A673 (cell line): ENCODE measurements at places on chromosomes 6 and 20. TPM values are rescaled to one million over a fixed set of nuclear protein-coding genes. Genes with fewer than 3 reads are reported as not detected.

GRCh38 chr20:42945234-42945994 lies 244.3 kb downstream of the PTPRT start:
- no peak overlapping the region for H3K4me3 ChIP-seq
- no peaks in the 10 kb centered on the region for H3K4me1 ChIP-seq
- no peak overlapping the region for H3K27ac ChIP-seq
- peaks cover 4% of the 10 kb centered on the region for H3K27me3 ChIP-seq
- DNase-seq: no peak
- H3K36me3 ChIP-seq: no peaks in the 10 kb centered on the region

DNA sequence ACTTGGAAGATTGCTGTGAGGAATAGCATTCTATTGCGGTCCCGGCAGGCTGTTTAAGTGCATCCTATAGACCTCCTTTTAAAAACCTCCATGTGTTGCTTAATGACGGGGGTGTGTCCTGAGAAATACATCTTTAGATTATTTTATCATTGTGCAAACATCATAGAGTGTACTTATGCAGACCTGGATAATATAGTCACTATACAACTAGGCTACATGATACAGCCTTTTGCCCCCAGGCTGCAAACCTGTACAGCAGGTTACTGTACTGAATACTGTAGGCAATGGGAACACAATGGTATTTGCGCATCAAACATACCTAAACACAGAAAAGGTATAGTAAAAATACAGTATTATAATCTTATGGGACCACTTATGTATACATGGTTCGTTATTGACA lies 175.6 kb downstream of the RNF144B start:
- H3K27me3 ChIP-seq: no peaks in the 10 kb centered on the region
- H3K4me1 ChIP-seq: peaks cover 20% of the 10 kb centered on the region
- no peak overlapping the region for H3K4me3 ChIP-seq
- H3K36me3 ChIP-seq: no peaks in the 10 kb centered on the region

- no peak for DNase-seq
- H3K27me3 ChIP-seq: no peaks in the 10 kb centered on the region
- peaks cover 7% of the 10 kb centered on the region for H3K4me1 ChIP-seq
- H3K27ac ChIP-seq: no peak overlapping the region
- H3K4me3 ChIP-seq: no peak overlapping the region
Observed at GRCh38 chr6:168165373-168165772, 86.4 kb upstream of the FRMD1 start.

DNA sequence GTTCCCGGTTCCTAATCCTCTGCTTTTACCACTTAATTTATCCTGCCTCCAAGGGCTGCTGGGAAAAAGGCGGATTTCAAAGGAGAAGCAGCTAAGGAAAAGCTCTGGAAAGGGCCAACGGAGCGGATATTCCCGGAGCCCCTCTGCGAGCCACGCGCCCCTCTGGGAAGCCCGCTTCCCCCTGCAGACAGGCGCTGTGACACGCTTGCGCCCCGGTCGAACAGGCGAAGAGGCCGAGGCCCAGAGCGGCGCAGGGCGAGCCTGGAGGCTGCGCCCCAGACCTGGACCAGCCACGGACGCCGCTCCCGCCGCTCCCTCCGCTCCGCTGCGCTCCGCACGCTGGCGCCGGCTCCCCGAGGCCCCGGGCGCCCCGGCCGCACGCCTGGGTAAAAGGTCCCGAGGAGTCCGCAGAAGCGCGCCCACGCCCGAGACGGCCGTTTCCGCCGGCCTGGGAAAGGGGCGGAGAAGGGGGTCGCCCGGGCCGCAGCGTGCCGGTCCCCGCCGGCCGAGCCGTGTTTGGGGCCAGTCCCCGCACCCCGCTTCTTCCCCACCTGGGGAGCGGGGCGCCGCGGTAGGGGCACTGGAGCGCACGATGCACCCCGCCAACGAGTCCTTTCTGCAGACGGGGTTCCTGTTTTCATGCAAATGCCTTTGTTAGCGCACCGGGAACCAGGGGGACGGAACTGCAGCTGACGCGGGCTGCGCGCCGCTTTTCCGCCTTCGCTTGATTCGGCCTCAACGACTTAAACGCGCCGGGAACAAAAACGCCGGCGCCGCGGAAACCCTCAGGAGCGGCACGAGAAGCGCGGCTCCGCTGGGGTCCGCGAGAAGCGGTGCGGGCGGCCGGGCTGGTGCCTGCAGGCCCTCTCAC lies 91.9 kb upstream of the SIRPA start:
- peak overlapping the region; percentile 85 for H3K27ac ChIP-seq
- peak; percentile 83 for DNase-seq
- no peaks in the 10 kb centered on the region for H3K27me3 ChIP-seq
- H3K4me1 ChIP-seq: peaks cover 45% of the 10 kb centered on the region
- H3K4me3 ChIP-seq: peak overlapping the region; percentile 62

DNA sequence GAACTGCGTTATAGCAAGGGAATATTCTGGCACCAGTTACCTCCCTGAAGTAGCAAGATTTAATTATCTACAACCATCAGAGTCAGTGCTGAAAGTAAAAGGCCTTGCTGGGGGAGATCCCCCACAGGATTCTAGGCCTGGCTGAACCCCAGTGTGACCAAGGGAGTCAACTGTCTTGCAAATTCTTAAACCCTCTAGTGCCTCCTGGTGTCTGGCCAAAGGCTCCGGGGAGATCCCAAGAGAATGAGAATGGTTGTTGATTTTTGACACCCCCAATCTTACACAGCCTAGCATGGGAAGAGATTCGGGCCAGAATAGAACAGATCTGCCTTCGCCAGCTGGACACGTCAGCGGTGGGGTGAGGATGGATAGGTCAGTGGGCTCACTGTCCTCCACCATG lies 179.4 kb downstream of the ERMARD start:
- H3K27ac ChIP-seq: no peak overlapping the region
- no peak overlapping the region for H3K4me3 ChIP-seq
- DNase-seq: peak; percentile 17
- H3K36me3 ChIP-seq: no peaks in the 10 kb centered on the region

- H3K36me3 ChIP-seq: no peaks in the 10 kb centered on the region
- H3K27ac ChIP-seq: no peak overlapping the region
- no peak overlapping the region for H3K4me3 ChIP-seq
- peaks cover 17% of the 10 kb centered on the region for H3K4me1 ChIP-seq
- H3K27me3 ChIP-seq: no peaks in the 10 kb centered on the region
Observed at GRCh38 chr6:25715794-25716193, 38.7 kb upstream of the SLC17A4 start.

DNA sequence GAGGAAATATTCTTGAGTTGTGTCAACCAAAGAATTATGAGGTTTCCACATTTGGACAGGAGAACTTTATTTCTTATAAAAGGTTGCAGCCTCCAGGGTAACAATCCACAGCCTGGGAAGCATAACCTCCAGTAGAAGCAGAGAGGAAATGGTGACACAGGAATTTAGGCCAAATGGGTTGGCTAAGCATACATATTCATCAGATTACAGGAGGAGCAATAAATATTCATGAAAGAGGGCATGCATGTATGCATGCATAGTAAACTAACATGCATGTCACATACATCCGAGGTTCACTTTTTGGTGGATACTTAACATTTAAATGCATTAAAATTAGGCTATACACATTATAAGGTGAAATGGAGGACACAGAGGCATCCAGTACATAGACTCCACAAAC lies 55.7 kb upstream of the NT5E start:
- H3K4me1 ChIP-seq: peaks cover 19% of the 10 kb centered on the region
- no peak overlapping the region for H3K4me3 ChIP-seq
- no peak overlapping the region for H3K27ac ChIP-seq
- H3K36me3 ChIP-seq: no peaks in the 10 kb centered on the region
- DNase-seq: no peak
- no peaks in the 10 kb centered on the region for H3K27me3 ChIP-seq

GRCh38 chr6:125981571-125982185 lies 4.7 kb upstream of the TRMT11 start:
- no peak overlapping the region for H3K27ac ChIP-seq
- peaks cover 19% of the 10 kb centered on the region for H3K4me1 ChIP-seq
- DNase-seq: no peak
- H3K27me3 ChIP-seq: no peaks in the 10 kb centered on the region
- no peaks in the 10 kb centered on the region for H3K36me3 ChIP-seq

- DNase-seq: no peak
- H3K36me3 ChIP-seq: no peaks in the 10 kb centered on the region
- no peaks in the 10 kb centered on the region for H3K4me1 ChIP-seq
- H3K4me3 ChIP-seq: no peak overlapping the region
- H3K27me3 ChIP-seq: no peaks in the 10 kb centered on the region
- H3K27ac ChIP-seq: no peak overlapping the region
Observed at GRCh38 chr20:37941992-37942391, 39.1 kb downstream of the VSTM2L start.

- H3K4me3 ChIP-seq: no peak overlapping the region
- no peaks in the 10 kb centered on the region for H3K27me3 ChIP-seq
- DNase-seq: no peak
- no peaks in the 10 kb centered on the region for H3K36me3 ChIP-seq
- H3K4me1 ChIP-seq: no peaks in the 10 kb centered on the region
- no peak overlapping the region for H3K27ac ChIP-seq
Observed at GRCh38 chr6:158963020-158963808, 36.8 kb downstream of the RSPH3 start.

- H3K4me1 ChIP-seq: no peaks in the 10 kb centered on the region
- no peak for DNase-seq
- no peaks in the 10 kb centered on the region for H3K36me3 ChIP-seq
- no peak overlapping the region for H3K4me3 ChIP-seq
- no peaks in the 10 kb centered on the region for H3K27me3 ChIP-seq
Observed at GRCh38 chr6:166417285-166417691, 34.5 kb upstream of the MPC1 start.

DNA sequence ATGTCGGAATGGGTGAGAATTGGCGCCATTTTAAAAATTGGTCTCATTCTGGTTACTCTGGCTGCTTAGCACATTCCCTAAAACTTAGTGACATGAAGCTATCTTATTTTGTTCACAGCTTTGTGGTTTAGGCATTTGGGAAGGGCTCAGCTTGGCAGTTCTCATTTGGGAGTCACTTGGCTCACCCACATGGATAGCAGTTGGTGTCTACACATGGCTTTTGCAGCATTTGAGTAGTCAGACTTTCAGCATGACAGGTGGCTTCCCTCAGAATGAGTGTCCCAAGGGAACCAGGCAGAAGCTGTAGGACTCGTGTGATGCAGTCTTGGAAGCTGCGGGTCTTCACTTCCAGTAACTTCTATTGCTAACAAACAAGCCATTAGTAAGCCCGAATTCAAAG lies 64.6 kb downstream of the UST start:
- no peak for DNase-seq
- H3K4me1 ChIP-seq: no peaks in the 10 kb centered on the region
- no peaks in the 10 kb centered on the region for H3K27me3 ChIP-seq
- no peak overlapping the region for H3K4me3 ChIP-seq
- no peaks in the 10 kb centered on the region for H3K36me3 ChIP-seq
- H3K27ac ChIP-seq: no peak overlapping the region

DNA sequence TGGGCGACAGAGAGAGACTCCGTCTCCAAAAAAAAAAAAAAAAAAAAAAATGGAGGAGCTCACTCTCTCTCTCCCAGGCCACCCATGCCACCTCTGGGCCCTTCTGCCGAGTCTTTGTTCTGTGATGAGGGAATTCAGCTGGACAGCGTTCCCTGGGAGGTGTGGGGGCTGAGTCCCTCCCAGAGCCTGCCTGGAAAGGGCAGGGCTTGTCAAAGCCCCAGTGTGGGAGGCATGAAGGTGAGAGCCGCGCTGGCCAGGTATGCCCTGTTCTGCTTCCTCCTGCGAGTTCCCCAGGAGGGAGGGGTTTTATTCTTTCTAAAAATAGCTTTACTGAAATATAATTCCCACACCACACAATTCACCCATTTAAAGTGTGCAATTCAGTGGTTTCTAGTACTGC lies 69.6 kb downstream of the TMEM242 start:
- H3K27me3 ChIP-seq: no peaks in the 10 kb centered on the region
- H3K36me3 ChIP-seq: no peaks in the 10 kb centered on the region
- no peak overlapping the region for H3K4me3 ChIP-seq

GRCh38 chr6:10951675-10952282 lies 64.9 kb downstream of the SYCP2L start:
- no peak overlapping the region for H3K27ac ChIP-seq
- H3K4me3 ChIP-seq: no peak overlapping the region
- peak; percentile 54 for DNase-seq
- no peaks in the 10 kb centered on the region for H3K4me1 ChIP-seq

DNA sequence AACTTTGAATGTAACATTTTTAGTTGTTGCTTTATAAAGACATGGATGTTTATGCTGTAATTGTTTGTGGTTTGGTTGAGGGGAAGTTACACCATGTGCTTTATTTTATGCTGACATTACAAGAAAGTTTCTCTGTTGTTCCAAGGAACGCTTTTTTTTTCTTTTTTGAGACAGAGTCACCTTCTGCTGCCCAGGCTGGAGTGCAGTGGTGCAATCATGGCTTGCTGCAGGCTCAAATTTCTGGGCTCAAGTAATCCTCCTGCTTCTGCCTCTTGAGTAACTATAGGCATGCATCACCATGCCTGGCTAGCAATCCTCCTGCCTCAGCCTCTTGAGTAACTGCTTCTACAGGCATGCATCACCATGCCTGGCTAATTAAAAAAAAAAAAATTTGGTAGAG lies 21.0 kb upstream of the IFNGR1 start:
- DNase-seq: no peak
- no peaks in the 10 kb centered on the region for H3K27me3 ChIP-seq
- no peak overlapping the region for H3K27ac ChIP-seq
- no peak overlapping the region for H3K4me3 ChIP-seq

DNA sequence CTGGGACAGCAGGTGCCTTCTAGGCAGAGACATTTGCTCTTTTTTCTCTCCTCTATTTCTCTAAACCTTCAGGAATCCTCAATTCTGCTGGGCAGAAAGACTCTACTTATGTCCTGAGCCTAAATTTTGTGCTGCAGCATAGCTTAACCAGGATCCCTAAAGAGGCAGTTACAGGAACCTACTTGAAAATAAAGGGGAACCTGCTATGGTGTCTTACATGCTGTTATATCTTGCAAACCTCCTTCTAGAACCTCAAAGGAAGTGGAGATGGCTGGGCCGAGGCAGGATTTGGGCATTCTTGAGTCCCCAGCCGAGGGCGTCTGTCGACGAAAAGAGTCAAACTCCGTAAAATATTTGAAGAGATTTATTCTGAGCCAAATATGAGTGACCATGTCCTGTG lies 17.1 kb upstream of the GMNN start:
- H3K27me3 ChIP-seq: no peaks in the 10 kb centered on the region
- H3K27ac ChIP-seq: no peak overlapping the region
- no peak overlapping the region for H3K4me3 ChIP-seq
- H3K36me3 ChIP-seq: no peaks in the 10 kb centered on the region
- no peaks in the 10 kb centered on the region for H3K4me1 ChIP-seq

The PTGIS gene
- total RNA-seq: not detected in 2 replicates

The RBPJL gene
- total RNA-seq: not detected in 2 replicates

The PDE10A gene
- 2.3 and 2.7 TPM in 2 replicates for total RNA-seq

The IP6K3 gene
- not detected in 2 replicates for total RNA-seq

The LY6G6C gene
- 0.42 and 0.80 TPM in 2 replicates for total RNA-seq

The GJA10 gene
- total RNA-seq: not detected in 2 replicates

The RNF182 gene
- total RNA-seq: 20.7 and 20.8 TPM in 2 replicates

The NTSR1 gene
- total RNA-seq: 8.7 and 15.9 TPM in 2 replicates
